ENCODE measurements at places on chromosomes 7 and 10.
A peak's percentile ranks its signal among the peaks of the same experiment; 100 is the strongest.

DNA sequence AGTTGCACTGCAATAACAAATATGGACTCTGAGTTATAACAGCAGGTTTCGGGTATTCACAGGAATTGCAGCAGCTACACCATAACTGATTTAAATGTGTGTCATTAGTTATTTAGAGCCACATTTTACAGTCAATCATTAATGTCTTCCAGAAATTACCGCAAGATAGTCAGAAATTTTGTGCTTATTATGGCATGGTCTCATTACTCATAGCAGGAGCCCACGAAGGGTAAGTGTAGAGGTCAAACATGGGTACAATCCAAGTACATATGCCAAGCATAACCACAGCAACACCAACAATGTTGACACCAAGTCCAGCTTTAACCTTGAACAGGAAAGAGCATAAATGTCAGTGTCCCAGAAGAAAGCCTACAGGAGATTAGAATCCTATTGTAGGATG, 84.4 kb downstream of the SLC13A1 start:
- H3K36me3 ChIP-seq: no peaks in the 10 kb centered on the region
- no peaks in the 10 kb centered on the region for H3K27me3 ChIP-seq
- no peaks in the 10 kb centered on the region for H3K4me1 ChIP-seq
- H3K27ac ChIP-seq: no peak overlapping the region
- no peak overlapping the region for H3K4me3 ChIP-seq

GRCh38 chr7:18471476-18472160, 23.9 kb upstream of the HDAC9 start:
- H3K4me3 ChIP-seq: no peak overlapping the region
- no peak overlapping the region for H3K27ac ChIP-seq
- no peak for DNase-seq
- peaks cover 19% of the 10 kb centered on the region for H3K4me1 ChIP-seq
- H3K27me3 ChIP-seq: no peaks in the 10 kb centered on the region

DNA sequence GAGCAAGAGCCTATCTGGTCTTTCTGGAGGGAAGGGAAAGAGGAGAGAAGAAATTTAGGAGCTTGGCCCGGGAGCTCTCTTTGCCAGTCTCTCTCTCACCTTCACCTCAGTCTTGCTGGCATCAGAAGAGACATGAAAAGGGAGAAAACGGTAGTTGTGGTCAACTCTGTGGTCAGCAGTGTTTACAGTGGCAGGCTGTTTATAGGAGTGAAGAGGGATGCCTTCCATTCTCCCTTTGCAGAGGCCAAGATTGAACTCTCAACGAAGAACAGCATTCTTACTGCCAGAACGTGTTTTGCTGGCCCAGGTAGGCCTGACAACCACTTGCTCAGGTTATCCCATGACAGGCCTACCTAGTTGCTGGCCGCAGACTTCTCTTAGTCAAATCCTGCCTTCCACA, 133.3 kb downstream of the CCDC3 start:
- no peak for DNase-seq
- no peaks in the 10 kb centered on the region for H3K4me1 ChIP-seq
- peaks cover 25% of the 10 kb centered on the region for H3K27me3 ChIP-seq

GRCh38 chr7:41207141-41207540, 495.7 kb downstream of the INHBA start:
- H3K4me3 ChIP-seq: no peak overlapping the region
- no peaks in the 10 kb centered on the region for H3K27me3 ChIP-seq
- DNase-seq: no peak

DNA sequence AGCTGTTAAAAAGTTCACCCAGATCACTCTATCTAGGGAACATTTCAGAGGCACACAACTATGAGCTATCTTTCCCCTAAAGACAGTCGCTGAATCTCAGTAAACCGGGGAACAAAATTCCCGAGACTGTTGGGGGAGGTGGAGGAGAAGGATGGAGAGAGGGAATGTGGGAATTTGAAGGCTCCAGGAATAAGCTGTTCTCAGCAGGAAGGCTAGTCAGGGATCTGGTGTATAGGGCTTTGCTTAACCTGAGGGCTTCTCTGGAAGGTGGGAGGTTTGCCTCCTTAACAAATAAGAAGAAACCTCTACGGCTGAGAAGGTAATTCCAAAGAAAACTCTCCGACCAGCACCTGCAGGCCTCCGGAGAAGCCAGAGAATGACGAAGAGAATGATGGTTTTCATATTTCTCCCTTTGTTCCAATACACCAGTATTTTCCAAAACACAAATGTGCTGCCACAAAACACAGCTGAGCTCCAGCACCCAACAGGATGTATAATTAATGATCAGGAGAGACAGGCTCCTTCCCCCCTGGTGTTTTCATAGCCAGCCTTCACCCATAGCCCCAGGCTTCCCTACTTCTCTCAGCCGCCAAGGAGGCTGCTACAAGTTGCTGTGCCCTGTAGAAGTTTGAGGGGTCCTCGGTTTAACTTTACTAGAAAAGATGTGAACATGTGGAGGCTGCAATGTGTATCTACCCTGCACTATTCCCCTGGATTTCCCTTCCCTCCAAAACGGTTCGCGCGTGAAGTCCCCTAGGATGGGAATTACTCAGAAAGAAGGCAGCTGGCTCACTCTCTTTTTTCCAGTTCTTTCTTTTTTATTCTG, 2.0 kb downstream of the KCNMA1 start:
- H3K27ac ChIP-seq: no peak overlapping the region
- H3K4me1 ChIP-seq: peaks cover 13% of the 10 kb centered on the region
- H3K36me3 ChIP-seq: no peaks in the 10 kb centered on the region
- peak overlapping the region; percentile 64 for H3K4me3 ChIP-seq

GRCh38 chr7:151873402-151873965, 3.4 kb downstream of the PRKAG2 start:
- peaks cover 22% of the 10 kb centered on the region for H3K27me3 ChIP-seq
- H3K4me1 ChIP-seq: peaks cover 85% of the 10 kb centered on the region
- no peaks in the 10 kb centered on the region for H3K36me3 ChIP-seq
- peak; percentile 67 for DNase-seq
- H3K4me3 ChIP-seq: no peak overlapping the region
- H3K27ac ChIP-seq: peak overlapping the region; percentile 55

GRCh38 chr10:125060826-125061556, 99.4 kb downstream of the CTBP2 start:
- H3K4me1 ChIP-seq: peaks cover 100% of the 10 kb centered on the region
- H3K36me3 ChIP-seq: no peaks in the 10 kb centered on the region
- H3K27me3 ChIP-seq: no peaks in the 10 kb centered on the region
- DNase-seq: peak; percentile 85
- peak overlapping the region; percentile 53 for H3K4me3 ChIP-seq

DNA sequence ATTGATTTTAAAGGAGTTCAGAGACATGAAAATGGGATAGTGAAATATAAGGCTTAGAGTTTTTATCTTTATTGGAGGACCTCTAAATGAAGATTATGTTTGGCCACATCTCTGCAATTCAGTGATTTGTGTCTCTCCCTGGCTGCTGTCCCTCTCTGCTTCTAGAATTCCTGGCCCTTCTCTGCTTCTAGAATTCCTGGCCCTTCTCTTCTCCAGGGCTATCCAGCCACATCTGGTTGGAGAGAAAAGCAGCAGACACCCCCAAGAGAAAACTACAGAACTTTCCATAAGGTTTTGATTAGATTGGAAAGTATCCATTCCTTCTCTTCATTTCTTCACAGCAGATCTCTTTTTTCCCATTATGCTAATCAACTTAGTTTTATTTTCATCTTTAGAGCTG, 135.5 kb downstream of the NPY start:
- peaks cover 5% of the 10 kb centered on the region for H3K27me3 ChIP-seq
- H3K36me3 ChIP-seq: no peaks in the 10 kb centered on the region
- no peak for DNase-seq
- H3K4me1 ChIP-seq: no peaks in the 10 kb centered on the region

- peaks cover 62% of the 10 kb centered on the region for H3K36me3 ChIP-seq
- peak overlapping the region; percentile 98 for H3K27ac ChIP-seq
- peak overlapping the region; percentile 90 for H3K4me3 ChIP-seq
- peaks cover 87% of the 10 kb centered on the region for H3K4me1 ChIP-seq
Observed at GRCh38 chr7:26197153-26198115, 3.1 kb downstream of the HNRNPA2B1 start.

- no peak overlapping the region for H3K4me3 ChIP-seq
- H3K4me1 ChIP-seq: no peaks in the 10 kb centered on the region
- H3K27ac ChIP-seq: no peak overlapping the region
- no peaks in the 10 kb centered on the region for H3K36me3 ChIP-seq
- peaks cover 4% of the 10 kb centered on the region for H3K27me3 ChIP-seq
- no peak for DNase-seq
Observed at GRCh38 chr7:19089797-19090196, 27.6 kb downstream of the TWIST1 start.

DNA sequence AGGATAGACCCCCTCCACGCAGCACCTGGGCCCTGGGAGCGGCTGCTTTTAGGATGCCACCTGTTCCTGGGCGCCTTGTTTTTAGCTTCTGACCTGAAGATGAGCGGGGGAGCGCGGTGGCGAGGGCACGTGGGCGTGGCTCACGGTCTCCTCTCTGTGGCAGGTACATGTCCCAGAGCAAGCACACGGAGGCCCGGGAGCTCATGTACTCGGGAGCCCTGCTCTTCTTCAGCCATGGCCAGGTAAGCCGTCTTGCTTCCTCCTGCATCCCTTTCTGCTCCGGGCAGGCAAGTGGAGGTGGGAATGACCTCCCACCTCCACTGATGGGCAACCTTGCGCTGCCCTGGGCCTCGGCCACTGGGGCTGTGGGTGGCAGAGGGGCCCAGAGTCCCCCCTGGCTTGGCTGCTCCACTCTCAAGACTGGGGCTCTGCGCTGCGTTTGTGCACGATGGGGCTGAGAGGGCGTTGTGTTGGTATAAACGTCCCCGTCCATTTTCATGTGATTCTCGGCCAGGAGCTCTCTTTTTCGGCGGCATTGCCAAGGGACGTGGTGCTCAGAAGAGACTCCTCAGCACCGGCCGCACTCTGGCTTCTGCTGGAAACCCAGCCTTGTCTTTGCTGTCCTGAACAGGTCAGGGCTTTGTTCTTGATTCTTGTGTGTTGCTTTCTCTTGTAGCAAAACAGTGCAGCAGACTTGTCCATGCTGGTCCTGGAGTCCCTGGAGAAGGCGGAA, 9.7 kb downstream of the GET4 start:
- peak; percentile 10 for DNase-seq
- H3K27me3 ChIP-seq: no peaks in the 10 kb centered on the region
- peaks cover 65% of the 10 kb centered on the region for H3K4me1 ChIP-seq

DNA sequence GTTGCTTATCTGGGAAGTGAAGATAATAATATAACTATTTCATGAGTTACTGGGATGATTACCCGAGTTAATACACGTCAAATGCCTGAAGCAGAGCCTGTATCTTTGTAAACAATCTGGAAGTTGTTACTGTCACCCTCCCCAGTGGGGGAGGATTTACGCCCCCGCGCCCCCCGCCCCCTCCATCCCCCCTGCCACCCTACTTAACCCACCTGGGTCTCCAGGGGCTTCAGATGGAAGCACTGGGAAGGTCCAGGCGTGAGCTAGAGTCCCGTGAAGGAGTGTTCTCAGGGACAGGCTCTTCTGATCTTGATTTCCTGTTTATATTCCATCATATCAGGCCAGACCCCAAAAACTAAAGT, 691 bp upstream of the PPA1 start:
- H3K36me3 ChIP-seq: peaks cover 15% of the 10 kb centered on the region
- peak overlapping the region; percentile 84 for H3K4me3 ChIP-seq
- no peak for DNase-seq
- H3K27ac ChIP-seq: peak overlapping the region; percentile 84
- H3K27me3 ChIP-seq: no peaks in the 10 kb centered on the region

DNA sequence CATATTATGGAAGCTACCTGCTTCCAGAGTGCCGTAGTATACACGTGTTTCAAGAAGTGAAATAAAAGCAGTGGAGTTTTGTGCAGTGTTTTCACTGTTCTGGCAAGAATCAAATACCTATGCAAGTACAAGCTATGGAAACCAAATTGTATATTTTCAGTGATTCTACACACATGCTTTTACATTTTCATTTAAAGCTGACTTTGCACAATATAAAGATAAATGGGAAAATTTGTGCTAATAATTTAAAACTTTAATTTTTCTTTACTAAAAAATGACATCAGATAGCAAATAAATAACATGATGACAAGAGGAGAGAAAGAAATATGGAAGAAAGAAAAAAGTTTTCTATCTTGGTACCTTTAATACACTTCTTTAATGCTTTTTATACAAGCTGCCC, 393.7 kb upstream of the NPVF start:
- no peaks in the 10 kb centered on the region for H3K27me3 ChIP-seq
- H3K4me1 ChIP-seq: peaks cover 37% of the 10 kb centered on the region
- no peak overlapping the region for H3K27ac ChIP-seq
- no peaks in the 10 kb centered on the region for H3K36me3 ChIP-seq
- DNase-seq: no peak
- no peak overlapping the region for H3K4me3 ChIP-seq

DNA sequence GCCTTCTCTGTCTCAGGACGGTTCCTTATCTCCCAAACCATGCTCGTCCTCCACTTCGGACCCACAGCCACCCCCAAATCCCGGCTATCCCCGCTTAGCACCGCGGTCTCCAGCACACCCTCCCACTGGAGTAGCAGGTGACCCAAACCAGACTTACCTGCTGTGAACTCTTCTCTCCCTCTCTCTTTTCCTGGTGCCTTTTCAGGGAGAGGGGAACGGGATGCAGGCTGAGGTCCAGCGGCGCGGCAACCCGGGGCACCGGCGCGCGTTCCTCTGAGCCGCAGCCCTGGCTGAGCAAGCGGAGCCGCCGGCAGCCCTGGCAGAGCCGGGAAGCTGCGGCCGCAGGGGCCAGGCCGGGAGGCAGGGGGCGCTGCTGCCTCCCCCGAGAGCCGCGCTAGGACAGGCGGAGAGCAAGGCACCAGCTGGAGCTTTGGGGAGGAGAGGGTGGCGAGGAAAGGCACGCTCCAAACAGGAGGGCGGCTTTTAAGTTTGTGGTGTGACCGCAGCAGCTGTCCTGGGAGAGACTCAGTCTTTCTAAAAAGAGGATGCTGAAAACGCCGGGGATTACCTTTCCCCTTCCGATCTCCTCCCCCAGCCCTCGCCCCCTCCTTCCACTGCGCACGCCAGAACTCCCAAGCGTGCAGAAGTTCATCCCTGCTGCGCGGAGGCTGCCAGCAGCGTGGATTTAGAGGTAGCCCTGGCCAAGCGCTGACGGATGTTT, at the start of gene SEMA3D:
Gene SEMA3D, minus strand, starts transcription at position 536 of the 721 bp plus-strand sequence. CDS start 65,165 bp downstream, outside the sequence.
- peak; percentile 51 for DNase-seq
- H3K27me3 ChIP-seq: peaks cover 63% of the 10 kb centered on the region
- peak within 1 kb of the TSS; percentile 69 for H3K27ac ChIP-seq
- no peaks in the 10 kb centered on the region for H3K36me3 ChIP-seq
- H3K4me1 ChIP-seq: peaks cover 27% of the 10 kb centered on the region

GRCh38 chr7:106155027-106155426, 42.9 kb upstream of the SYPL1 start:
- no peak overlapping the region for H3K4me3 ChIP-seq
- H3K27ac ChIP-seq: no peak overlapping the region
- no peak for DNase-seq
- H3K36me3 ChIP-seq: no peaks in the 10 kb centered on the region
- peaks cover 13% of the 10 kb centered on the region for H3K4me1 ChIP-seq

GRCh38 chr7:22896917-22897316, 74.3 kb upstream of the TOMM7 start:
- no peak overlapping the region for H3K4me3 ChIP-seq
- DNase-seq: no peak
- no peaks in the 10 kb centered on the region for H3K4me1 ChIP-seq

Data from left ventricle myocardium inferior (tissue), 1 donor.